AG08395 (cell line): ENCODE measurements at places on chromosomes 1 and 21.

DNA sequence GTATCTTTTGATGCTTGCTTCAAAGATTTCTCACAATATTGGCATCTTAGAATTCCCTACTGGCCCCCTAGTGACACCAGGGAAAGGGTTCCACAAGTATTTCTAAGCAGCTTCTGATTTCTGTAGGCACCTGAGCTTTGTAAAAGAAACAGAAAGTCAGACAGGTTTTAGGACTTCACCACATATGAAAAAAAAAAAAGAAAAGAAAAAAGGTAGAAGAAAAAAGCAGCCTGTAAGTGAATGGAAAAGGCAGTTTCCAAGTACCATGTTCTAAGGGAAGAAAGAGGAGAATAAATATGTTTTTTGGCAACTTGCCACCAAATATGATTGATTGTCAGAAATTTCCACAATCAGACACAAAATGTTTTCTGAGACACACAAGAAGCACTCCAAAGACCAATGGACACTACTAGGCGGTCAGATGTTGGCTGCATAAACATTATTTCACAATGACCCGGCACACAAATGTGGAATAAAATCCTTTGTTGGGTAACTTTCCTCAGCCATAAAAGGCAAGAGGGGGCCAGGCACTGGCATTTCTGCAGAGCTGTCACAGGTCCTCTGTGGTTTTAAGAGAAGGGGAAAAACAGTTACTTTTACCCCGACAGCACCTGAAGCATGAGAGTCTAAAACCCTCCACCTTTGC lies 12.7 kb upstream of the CPLANE2 start:
- peak; percentile 82 for DNase-seq

GRCh38 chr1:40870135-40870728 lies 8.1 kb upstream of the CITED4 start:
- DNase-seq, result no peak

DNA sequence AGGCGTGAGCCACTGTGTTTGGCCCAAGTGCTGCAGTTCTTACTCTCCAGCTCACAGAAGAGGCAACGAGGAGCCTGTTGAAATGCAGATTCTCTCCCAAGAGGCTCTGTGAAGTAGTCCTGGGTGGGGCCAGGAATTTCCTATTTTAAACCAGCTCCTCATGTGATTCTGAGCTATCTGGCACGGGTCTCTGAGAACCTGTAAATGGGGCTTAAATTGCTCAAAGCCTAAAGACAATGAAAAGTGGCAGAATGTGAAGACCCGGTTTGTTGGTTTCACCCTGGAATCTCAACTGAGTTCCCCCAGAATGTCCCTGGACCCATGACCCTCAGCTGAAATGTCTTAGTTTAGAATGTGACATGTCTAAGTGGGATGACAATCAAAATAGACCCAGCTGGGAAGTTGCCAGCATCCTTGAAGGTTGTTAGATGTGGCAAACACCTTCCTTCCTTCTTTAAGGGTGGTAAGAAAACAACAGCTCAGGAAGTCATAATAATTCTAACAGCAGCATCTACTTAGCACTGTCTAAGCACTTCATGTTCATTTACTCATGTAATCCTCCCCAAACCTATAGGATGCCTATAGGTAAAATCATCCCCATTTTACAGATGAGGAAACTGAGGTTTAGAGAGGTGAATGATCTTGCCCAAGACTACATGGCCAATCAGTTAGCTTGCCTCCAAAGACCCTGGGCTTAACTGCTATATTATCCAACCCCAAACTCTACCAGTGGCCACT lies 20.9 kb upstream of the ATP5PO start:
- no peak for DNase-seq

- peak; percentile 51 for DNase-seq
These were observed 884 bp downstream of the LHX4 start for GRCh38 chr1:180230791-180231505.

GRCh38 chr1:154081386-154082126 lies 73.3 kb downstream of the NUP210L start:
- DNase-seq, result no peak
